ENCODE measurements at places on chromosomes 11 and 22. TPM values are rescaled to one million over a fixed set of nuclear protein-coding genes. Genes with fewer than 3 reads are reported as not detected.

Gene TYR
- total RNA-seq: not detected

Gene CABP7
- total RNA-seq: not detected

Gene DDIAS
- 0.88 TPM for total RNA-seq

Gene RAG2
- total RNA-seq: not detected

- no peak for DNase-seq
Measured at GRCh38 chr11:77806993-77807392, 13.5 kb downstream of the RSF1 start.

GRCh38 chr11:28727254-28727653 is 619.1 kb downstream of the METTL15 start:
- no peak for DNase-seq

DNA sequence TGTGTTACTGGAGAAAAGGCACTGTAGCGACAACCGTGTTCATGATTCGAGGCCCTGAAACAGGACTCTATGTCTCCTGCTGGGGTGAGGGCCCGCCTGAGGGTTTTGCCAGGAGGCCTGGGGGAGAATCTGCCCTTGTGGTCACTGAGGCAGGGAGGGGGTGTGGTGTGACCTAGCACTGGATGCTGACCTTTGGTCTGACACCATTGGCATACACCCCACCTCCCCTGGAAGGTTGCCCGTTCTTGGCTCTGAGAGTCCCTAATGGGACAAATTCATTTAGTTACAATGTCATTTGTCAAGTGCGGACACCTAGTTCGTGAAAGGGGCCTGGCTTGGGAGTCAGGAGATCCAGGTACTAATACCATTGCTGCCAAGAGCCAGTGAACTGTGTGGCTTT is 29.0 kb downstream of the NECTIN1 start:
- peak; percentile 90 for DNase-seq

- no peak for DNase-seq
Measured at GRCh38 chr11:563066-563811, 2.5 kb downstream of the RASSF7 start.

DNA sequence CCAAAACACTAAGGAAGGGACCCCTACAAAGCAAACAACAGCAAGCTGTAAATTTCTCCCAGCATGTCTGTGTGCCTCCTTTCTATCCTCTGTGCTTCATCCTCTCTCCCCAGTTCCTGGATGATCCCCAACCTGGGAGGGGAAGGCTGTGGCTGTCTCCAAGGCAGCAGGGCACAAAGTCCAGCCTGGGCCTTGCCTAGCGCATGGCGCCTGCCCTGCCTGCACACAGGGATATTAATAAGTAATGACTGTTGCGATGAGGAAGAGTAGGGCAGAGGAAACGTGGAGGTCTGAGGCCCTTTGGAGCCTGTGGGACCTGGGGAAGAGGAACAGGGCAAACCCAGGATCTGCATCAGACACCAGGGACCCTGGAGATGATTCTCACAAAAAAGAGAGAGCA is 2.0 kb downstream of the USH1C start:
- peak; percentile 62 for DNase-seq

- no peak for DNase-seq
Measured at GRCh38 chr11:98564233-98564632, 456.5 kb upstream of the CNTN5 start.

DNA sequence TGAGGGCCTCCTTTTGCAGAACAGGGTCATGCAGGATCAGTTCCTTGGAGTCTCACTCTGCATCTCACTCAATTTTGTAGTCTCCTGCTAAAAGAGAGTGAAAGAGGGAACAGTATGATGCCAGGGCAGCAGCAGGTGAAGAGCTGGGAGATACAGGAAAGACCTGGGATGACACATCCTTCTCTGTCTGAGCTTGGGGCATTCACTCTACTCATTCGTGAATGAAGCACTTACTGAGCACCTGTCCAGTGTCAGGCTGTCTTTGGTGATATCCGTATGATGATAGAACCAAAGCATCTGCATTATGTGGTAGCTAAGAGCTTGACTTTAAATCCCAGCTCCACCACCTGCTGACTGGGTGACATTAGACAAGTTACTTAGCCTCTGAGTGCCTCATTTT is 14.4 kb downstream of the SREBF2 start:
- DNase-seq: no peak

DNA sequence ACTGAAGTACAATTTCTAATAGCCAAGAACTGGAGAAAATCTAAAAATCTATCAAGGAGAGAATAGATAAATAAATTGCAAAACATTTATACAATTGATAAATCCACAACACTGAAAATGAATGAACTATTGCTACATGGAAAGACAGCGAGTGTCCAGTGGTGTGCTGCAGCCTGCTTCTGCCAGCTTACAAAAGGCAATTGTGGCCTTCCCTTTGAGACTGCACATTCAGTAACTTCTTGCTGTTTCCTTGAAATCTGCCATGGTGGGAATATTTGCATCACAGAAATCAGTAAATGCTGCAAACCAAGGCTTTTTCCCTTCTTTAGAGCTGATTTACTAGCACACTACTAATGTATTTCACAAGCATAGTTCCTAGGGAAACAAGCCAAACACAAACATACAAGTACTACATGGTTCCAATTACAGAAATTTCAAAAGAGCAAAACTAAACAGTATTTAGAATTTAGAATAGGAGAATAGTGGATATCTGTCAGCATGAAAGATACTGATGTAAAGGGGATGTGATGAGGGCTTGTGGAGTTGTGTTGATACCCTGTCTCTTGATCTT is 76.9 kb upstream of the TRIM77 start:
- DNase-seq: no peak

Gene SAA4
- total RNA-seq: 798 TPM

GRCh38 chr22:41831828-41832552 is 915 bp upstream of the SREBF2 start:
- no peak for DNase-seq

- no peak for DNase-seq
Measured at GRCh38 chr11:46361283-46362155, 14.3 kb downstream of the DGKZ start.

Gene ATL3
- total RNA-seq: 37.6 TPM

GRCh38 chr11:75538150-75538942 is 12.6 kb upstream of the GDPD5 start:
- DNase-seq: no peak

GRCh38 chr22:29830585-29830984 is 7.5 kb downstream of the ASCC2 start:
- peak; percentile 80 for DNase-seq

GRCh38 chr22:43330178-43331068 is 12.7 kb downstream of the SCUBE1 start:
- no peak for DNase-seq

GRCh38 chr22:31509061-31509762 is 12.9 kb downstream of the SFI1 start:
- DNase-seq: no peak

GRCh38 chr22:49413551-49413950 is 414.1 kb downstream of the BRD1 start:
- peak; percentile 19 for DNase-seq

- no peak for DNase-seq
Measured at GRCh38 chr11:35009191-35009943, 92.9 kb downstream of the PDHX start.

DNA sequence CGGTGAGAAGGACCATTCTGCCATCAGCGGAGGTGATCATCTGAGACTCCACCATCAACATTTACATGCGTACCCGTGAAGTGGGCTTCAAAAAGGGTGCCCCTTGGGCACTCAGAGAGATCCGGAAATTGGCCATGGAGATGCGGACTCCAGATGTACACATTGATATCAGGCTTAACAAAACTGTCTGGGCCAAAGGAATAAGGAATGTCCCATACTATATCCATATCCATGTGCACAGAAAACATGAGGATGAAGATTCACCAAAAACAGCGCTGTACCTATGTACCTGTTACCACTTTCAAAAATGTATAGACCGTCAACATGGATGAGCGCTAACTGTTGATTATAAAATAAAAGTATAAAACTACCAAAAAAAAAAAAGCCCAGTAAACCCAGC is 10.8 kb downstream of the HSPA8 start:
- no peak for DNase-seq

Gene RFPL3
- not detected for total RNA-seq

Gene DGAT2
- 139 TPM for total RNA-seq
